ENCODE measurements at places on chromosomes 5 and 9.
A peak's percentile ranks its signal among the peaks of the same experiment; 100 is the strongest.

DNA sequence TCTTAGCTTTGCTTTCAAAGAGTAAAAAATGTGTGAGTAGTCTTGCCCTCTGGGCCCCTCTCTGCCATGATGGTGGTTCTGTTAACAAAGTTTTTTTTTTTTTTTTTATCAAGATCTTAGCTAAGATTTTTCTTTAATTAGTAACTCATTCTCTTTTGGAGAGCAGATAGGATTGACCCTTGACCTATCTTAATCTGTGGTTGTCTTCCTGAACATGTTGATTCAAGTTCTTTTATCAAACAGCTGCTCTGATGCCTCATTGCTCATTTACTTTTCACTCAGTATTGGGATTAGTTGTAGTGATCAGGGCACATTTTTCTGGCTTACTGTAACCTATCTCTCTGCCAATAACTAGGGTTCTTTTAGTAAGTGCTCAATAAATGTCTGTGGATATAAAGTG, 106.3 kb downstream of the PCSK5 start:
- no peak for DNase-seq

DNA sequence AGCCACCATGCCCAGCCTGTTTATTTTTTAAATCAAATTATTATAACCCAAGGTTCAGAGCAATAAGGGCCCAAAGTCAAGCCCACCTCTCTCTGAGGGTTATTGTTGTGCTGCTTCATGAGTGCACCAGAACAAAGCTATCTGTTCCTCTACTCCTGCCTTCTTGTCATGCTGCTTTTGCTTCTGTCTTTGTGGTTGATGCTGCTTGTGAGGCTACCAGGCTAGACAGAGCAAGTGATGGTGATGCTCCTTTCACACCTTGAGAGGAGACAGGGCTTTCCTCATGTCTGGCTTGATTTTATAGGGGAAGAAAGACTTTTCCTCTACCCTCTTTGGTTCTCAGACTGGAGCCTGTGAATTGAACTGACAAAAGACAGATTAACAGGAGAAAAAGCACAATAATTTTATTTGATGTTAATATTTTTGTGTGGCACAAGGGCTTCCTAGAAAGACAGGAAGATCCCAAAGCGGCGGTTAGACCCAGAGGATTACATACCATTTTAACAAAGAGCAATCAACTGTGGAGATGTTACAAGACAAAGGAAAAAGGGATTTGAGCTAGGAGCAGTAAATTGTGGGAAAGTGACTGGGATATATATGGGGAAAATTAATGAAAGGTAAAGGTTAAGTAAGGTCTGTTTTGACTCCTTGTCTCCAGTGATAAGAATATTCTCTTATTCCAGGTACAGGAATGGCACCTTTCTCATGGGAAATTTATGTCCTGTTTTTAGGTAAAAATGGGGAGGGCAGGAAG, 4.4 kb upstream of the CD180 start:
- no peak for DNase-seq

GRCh38 chr5:157457391-157457790, 2.6 kb upstream of the NIPAL4 start:
- no peak for DNase-seq

DNA sequence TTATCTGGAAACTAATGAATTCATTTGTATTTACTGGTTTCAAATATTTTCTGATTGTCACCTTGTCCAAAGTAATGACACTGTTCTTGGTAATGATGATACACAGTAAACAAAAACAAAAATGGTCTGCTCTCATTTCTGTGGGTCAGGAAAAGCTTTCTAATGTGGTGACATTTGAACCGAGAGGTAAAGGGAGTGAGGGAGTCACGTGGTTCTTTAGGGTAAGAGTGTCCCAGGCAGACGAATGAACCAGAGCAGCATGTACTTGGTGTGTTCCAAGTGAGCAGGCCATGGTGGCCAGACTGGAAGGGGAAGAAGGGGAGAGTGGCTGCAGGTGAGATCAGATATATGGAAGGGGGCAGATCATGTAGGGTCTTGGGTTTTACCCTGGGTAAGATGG, 247.0 kb upstream of the SLC30A5 start:
- DNase-seq, result no peak

DNA sequence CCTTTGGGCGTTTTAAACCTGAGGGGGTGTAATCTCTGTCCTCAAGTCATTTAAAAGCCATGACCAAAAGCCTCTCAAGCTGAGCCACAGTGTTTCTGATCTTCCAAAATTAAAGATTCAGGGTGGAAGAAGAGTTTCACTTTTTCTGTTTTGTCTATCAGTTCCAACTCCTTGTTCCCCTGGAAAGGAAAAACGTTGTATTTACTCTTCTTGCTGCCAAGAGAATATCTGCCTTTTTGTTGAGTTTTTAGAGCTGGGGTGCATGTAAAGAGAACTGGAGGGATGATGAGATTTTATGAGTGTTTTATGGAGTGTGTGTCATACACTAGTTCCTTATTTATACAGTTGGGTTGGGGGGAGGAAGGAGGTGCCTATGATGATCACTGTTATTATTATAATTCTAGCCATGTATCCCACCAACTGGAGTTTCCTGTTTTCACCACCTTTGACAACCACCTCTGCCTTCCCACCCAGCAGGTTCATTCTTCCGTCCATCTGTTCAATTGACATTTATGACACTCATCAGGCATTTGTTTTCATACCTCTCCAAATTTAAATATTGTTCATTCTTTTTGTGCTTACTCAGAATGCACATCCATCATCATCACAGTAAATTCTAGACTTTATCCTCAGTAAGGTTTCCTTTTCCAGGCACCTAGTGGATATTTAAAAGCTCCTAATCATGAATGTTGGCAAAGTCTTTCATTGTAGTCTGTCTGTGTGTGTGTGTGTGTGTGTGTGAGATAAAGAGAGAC, 97.9 kb upstream of the MPDZ start:
- DNase-seq, result no peak

GRCh38 chr9:117677572-117677971, 26.6 kb upstream of the TLR4 start:
- no peak for DNase-seq

GRCh38 chr5:40757400-40757799, 1.6 kb upstream of the TTC33 start:
- no peak for DNase-seq

DNA sequence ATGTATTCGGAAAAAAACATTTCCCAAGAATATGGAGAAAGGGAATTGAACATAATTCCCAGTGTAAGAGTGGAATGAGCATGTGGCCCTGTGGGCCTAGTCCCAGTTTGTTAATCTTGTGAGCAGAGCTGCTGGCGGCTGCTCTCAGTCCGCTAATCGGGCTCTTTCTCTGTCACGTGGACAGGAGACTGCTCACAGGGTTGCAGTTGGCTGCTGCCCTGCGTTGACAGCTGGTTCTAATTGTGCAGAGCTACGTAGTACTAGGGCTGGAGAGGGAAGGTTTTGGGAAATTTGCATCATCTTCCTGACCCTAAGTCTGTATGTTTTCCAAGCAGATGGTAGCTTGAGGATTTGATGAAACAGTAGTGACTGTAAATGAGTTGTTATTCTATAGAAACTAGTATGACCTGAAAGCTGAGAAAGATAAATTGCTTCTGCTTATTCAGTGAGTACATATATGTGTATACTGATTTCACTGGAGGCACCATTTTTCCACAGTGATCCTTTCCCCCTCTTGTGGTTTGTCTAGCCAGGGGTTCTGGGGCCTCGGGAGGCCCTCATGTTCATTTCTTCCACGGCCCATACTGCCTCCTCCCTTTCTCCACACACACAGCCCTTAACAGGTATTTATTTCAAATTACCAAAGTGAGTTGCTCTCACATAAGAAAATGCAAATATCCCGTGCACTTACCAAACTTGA, 100.6 kb downstream of the ANGPTL2 start:
- no peak for DNase-seq

DNA sequence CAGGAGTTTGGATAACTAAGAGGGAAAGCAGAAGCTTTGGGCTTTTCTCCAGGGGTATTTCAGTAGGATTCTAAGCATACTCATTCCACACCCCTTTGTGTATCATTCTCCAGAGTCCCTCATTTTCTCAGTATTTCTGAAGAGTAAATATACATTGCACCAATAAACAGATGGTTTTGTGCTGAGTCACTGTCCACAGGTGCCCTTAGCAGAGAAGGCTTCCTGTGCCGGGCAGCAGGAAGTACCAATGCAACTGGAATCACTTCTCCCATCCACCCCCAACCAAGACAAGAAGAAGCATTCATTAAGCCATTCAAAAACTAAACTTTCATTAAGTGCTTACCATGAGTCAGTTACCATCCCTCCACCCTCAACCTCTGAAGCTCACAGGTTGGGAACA, 3.6 kb upstream of the CCNJL start:
- DNase-seq, result peak; percentile 28

DNA sequence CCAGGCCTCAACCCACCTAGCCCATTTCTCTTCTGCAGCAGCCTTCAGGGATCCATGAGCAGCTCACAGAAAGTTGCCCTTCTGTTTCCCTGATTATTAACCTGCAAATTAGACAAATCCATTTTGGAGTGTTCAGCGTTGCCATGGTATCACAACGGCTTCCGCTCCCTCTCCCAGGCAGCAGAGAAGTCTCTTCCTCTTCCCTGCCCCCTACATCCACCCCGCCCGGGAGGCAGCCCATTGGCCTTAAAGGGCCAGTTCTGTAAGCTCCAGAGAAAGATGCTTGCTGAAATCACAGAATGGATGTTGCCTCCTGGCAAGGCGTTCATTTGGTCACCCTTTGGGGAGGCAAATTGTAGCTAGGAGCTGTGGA, 47.7 kb upstream of the BOD1 start:
- peak; percentile 55 for DNase-seq

DNA sequence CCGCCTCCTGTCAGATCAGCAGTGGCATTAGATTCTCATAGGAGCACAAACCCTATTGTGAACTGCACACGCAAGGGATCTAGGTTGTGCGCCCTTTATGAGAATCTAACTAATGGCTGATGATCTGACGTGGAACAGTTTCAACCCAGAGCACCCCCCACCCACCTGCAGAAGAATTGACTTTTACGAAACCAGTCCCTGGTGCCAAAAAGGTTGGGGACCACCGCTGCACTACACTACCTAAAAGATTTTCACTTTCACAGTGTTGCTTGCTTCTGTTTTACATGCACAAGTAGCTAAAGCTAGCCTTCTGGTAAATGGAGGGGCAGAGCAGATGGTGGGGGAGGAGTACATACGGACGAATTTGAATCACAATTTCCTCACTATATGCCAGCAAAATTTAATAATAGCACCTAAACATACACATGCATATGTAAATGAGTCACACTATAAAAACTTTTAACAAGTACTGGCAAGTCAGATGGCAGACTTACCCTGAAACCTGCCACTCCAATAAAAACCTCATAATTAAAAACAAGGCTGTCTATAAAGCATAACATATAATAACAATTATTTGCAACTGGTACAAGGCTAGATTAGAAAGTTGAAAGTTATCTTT, 24.0 kb upstream of the CDKN2B start:
- DNase-seq, result no peak

DNA sequence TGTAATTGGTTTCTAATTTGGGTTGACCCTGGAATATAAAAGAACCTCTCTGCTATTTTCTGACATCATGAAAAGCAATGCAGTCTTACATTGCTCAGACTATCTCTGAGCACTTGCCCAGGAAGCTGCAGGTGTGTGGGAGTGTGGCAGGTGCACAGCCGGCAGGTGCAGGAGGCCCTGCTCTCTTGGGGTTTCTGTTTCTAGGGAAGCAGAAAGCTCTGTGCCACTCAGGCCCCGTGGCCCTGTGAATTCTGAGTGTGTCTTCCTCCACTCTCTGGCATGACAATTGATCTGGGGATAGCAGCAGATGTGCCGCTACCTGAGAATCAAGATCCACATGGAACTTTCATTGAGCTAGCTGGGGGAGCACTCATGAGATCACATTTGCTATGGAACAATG, 45.7 kb upstream of the IRX2 start:
- no peak for DNase-seq

DNA sequence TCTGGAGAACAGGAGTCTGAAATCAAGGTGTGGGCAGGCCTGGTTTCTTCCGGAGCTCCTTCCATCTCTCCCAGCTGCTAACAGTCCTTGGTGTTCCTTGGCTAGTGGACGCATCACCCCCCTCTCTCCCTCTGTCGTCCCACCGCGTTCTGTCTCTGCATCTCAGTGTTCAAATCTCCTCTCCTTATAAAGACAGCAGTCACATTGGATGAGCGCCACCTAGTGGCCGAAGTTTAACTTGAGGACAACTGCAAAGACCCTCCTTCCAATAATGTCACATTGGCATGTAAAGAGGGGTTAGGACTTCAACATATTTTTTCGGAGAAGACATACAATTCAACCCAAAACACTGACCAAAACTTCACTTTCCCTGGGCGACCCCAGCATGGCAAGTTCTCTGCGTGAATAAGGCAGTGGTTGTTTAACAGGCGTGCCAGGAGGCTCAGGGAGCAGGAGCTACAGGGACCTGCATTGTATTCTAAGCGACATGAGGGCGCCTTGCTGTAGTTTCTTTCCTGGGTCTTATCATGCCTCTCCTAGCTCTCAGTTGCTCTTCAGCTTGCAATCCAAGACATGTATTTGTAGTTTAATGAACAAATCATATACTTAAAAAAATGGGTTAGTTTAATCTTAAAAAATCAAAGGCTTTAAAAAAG, 27.9 kb upstream of the BASP1 start:
- peak; percentile 73 for DNase-seq

GRCh38 chr5:97193355-97193688, 10.3 kb upstream of the RIOK2 start:
- DNase-seq, result no peak

GRCh38 chr5:154394307-154394706, 51.5 kb upstream of the SAP30L start:
- DNase-seq, result peak; percentile 36
